ENCODE measurements at places on chromosomes 6 and 20. TPM values are rescaled to one million over a fixed set of nuclear protein-coding genes. Genes with fewer than 3 reads are reported as not detected.

Gene CRYBG1
- total RNA-seq = 6.4 TPM

Gene KIF16B
- 18.9 TPM for total RNA-seq

Gene MOCS1
- 11.9 TPM for total RNA-seq

Gene SAMD3
- total RNA-seq = not detected

Gene SIRPB1
- total RNA-seq = 5.2 TPM

Gene RAMACL
- 3.0 TPM for total RNA-seq

Gene SERAC1
- total RNA-seq = 9.6 TPM

- no peak for DNase-seq
These were observed 6.9 kb upstream of the OSER1 start for GRCh38 chr20:44217342-44218092.

DNA sequence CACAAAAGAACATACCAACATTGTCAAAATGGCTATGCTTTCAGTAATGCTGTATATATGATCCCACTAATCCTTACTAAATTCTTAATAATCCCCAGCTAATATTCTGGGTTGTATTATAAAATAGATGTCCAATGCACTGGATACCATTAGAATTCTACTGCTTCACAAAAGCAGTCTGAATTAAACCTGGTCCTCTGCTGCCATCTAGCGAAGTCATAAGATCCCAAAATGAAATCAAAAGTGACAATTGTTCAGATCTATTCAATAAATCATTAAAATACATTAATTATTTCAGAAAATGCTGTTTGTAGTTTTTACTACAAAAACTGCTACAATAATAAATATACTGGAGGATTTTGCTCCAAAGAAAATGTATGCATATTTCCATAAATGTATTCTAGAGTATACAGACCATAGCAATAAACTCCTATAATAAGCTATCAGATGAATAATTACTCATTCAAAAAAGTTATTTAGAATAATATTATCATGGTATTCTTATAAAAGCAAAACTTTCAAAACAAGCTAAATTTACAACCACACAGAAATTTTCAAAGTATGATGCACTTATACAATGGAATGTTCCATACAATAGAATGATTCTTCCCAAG is 92.6 kb downstream of the RNGTT start:
- no peak for DNase-seq

DNA sequence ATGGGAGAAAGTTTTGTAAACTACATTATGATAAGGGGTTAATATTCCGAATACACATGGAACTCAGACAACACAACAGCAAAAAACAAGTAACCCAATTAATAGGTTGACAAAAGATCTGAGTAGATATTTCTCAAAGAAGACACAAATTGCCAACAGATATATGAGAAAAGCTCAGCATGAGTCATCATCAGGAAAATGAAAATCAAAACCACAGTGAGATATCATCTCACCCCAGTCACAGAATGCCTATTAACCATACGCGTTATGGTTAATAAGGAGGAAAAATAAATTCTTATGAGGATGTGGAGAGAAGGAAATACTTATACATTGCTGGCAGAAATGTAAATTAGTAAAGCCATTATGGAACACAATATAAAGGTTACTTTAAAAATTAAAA is 695.0 kb downstream of the COL12A1 start:
- no peak for DNase-seq

Data from sigmoid colon (tissue), 7 donors.